Lung microvascular endothelial cell (primary cell): ENCODE measurements at places on chromosomes 3 and 15.
A peak's percentile ranks its signal among the peaks of the same experiment; 100 is the strongest.

GRCh38 chr3:32447865-32448400 lies 54.7 kb downstream of the CMTM6 start:
- no peak for DNase-seq

DNA sequence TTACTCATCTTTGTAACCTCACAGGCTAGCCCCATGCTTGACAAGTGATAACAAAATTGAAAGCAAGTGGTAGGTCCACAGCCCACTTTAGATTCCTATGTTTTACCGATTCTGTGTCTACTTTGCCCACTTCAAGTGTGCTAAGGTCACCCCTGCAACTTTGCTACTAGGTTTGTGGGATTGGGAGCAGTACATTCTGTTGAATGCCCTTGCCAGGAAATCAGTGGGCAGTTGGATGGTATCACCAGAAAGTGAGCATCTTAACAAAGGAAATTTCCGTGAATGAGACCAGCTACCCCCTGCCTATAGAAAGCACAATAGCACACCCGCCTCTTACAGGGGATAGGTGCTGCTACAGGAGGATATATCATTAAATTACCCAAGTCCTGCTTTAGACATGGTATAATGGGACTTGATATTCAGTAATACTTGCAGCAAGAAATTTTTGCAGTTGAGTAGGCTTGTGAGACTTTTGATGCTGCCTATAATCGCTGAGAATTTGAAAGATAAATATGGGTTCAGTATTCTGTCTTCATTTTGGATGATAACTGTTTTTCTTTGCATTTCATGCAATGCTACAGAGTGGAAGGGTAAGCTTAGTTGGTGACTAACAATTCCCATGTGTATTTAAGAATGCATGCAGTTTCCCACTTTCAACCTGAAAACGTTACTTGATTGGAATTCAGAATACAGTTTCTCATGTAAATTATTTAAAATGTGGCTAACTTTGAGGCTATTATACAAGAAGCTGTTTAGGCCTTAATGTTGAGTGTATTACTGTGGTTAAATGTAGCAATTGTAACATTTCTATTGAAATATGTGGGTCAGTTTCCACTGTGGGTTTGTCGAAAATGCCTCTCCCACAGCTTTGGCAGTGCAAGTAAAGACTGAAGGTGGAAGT lies 9.5 kb downstream of the EBLN2 start:
- DNase-seq: no peak

DNA sequence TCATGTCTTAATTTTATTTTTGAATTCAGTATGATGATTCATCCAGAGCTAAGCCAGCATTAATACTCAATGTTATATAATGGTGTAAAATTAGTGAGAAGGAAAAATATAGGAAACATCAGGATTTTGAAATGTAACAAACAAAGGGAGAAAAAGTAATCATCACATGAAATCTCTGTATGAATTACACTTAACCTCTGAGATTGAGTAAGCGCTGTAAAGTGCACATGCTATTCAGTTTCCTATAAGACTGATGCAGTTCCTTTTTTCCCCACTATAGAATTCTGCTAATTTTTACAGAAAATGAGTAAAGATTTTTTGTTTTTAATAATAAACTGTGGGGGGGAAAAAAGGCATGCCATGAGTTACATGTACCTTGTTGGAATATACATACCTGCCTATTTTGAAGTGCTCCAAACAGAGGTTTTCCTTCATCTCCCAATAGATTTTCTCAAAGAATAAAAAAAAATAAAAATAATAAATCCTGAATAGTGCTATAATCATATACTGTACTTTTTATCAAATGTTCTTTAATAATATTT lies 64.0 kb upstream of the TTBK2 start:
- no peak for DNase-seq

DNA sequence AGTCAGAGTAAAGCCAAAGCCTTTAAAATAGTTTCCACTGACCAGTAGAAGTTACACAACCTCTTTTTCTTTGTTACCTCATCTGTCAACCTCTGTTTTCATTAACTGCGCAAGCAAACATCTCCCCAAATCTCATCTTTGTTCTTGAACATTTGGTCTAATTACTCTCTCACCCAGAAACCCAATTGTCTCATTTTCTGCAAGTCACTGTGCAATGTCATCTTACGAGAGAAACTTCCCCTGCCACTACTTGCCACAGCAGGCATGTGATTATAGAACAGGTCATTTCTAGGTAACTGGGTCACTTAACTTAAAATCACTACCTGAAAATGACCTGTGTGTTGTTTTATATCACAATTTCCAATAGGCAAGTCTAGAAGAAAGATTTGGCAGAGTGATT lies 159.4 kb downstream of the SI start:
- no peak for DNase-seq

DNA sequence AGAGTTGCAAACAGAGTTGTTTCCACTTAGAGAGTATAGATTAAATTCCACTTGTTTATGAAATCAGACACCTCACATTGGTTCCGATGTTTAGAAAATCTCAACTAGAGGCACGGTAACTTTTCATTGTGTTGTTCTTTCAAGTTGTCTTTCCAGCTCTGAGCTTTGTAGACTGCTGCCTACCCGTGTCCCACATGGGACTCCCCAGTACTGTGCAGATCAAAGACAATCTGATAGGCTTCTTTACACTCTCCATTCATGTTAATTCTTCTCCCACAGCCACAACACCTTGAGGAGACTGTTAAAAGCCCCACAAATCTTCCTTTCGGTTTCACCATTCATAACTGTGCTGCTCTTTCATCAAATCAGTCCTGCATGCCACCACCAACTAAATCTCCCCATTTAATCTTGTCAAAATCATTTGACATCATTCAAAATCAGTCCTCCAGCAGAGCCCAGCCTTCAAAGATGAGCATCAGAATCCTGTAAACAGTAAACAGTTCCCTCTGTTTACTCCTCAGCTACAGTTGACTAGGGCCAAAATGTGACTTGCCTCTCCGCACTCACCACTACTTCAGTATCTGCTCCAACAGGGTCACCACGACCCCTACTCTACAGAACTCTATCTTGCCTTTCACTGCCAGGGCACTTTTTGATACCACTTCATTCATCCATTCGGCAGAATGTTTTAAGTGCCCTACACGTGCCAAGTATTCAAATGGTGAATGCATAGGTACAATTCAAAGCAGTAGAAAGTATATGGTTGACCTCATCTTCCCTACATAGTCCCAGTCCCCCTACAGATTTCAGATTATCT lies 8.3 kb downstream of the ANXA2 start:
- DNase-seq: no peak

DNA sequence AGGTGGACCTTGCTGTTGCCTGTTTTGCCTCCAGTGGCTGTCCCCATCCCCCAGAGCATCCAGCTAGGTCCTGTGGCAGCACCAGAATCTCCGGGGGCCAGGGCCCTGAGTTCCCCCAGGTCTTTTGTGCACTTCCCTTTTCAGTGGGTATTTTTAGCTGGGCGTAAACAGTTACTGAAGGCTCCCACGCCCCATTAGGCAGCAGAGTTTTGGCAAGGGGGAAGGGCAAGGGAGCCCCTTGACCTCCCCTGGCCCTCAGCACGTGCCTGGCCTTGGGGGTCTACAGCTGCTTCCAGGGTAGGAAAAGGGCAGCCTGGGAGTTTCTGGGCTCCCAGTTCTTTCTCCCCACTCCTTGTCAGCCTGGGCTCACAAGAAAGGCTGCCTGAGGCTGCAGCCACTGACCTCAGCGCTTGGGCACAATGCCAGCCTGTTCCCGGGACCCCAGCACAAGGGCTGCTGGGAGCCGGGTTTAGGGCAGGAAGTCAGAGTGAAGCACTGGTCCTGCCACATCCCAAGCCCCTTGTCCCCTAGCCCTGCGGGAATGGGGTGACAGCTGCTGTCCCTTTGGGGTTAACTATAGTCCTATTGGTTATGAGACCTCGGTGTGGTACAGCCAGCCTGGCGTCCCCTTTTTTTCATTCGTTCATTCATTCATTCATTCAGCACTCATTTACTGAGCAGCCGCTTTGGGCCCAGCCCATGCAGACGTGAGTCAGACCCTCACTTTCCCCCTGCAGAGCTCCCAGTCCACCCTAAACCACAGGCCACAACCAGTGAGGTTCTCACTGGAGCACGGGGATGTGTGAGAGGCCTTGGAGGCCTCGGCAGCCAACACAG lies 8.4 kb downstream of the CSK start:
- DNase-seq: peak; percentile 65

- peak; percentile 26 for DNase-seq
Measured at GRCh38 chr3:43405888-43406642, 119.7 kb downstream of the SNRK start.
